ENCODE measurements at places on chromosomes 1 and 21. TPM values are rescaled to one million over a fixed set of nuclear protein-coding genes. Genes with fewer than 3 reads are reported as not detected.

TP73 gene
- 2.1 TPM for total RNA-seq

SPRR4 gene
- 17.7 TPM for total RNA-seq

GPX7 gene
- total RNA-seq, result 101 TPM

OR10Z1 gene
- not detected for total RNA-seq

IFI44L gene
- 3.0 TPM for total RNA-seq

OR6N1 gene
- not detected for total RNA-seq
